ENCODE measurements at places on chromosomes 3 and 15.
A peak's percentile ranks its signal among the peaks of the same experiment; 100 is the strongest.

DNA sequence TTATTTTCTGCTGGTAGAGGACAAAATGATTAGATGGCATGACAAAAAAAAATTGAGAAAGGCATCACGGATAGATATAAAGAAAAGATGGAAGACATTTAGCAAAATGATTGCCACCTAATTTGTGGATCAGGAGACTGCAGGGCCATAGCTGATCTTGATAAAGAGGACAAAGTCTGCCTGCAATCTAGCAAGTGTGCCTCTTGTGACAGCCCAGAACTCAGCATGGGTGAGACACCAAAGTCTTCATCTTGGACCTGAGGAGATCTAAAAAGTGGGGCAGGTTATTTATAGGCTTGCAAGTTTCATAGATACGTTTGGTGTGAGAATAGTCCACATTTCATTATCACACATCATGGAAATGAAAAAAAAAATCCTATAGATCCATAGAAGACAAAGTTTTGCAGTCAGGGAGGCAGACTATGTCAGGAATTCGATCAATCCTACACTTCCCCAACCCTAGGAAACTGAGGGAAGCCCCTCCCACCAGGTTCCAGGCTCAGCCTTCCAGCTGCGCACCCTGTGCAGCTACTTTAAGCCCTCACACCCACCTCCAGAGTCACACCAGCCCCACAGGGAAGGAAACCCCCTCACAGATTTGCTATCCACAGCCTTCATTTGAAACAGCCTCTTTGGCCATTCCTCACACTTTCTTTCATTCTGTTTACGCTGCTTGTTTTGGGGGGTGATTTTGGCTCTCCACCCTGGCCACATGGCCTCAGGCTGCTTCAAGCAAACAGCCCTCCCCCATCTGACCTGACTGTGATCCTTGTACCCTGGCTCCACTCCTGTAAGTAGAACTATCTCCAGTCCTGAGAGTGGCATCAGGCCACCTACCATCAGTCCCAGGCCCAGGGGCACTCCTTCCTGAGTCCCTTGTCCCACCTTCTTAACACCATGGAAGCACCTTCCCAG is 28.1 kb upstream of the KLHL6 start:
- no peak for DNase-seq

GRCh38 chr3:149579161-149579560 is 78.7 kb downstream of the WWTR1 start:
- no peak for DNase-seq

- DNase-seq, result no peak
These were observed 574.5 kb upstream of the TBL1XR1 start for GRCh38 chr3:177771780-177772179.

DNA sequence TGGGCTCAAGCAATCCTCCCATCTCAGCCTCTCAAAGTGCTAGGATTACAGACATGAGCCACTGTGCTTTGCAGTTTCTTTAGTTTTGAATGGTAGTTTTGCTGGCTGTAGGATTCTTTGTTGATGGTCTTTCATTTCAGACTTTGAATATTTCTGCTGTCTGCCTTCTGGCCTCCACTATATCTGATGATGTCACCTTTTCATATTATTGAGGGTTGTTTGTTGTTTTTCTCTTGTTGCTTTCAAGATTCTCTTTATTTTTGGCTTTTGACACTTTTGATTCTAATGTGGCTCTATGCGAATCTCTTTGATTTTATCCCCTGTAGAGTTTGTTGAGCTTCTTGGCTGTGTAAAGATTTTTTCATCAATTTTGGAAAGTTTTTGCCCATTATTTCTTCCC is 79.0 kb upstream of the MANF start:
- DNase-seq, result no peak

GRCh38 chr3:179174898-179175297 is 26.7 kb downstream of the PIK3CA start:
- DNase-seq, result no peak

- DNase-seq, result no peak
These were observed 158.0 kb downstream of the RAB11A start for GRCh38 chr15:66027268-66027805.

GRCh38 chr3:66812136-66812535 is 186.0 kb upstream of the KBTBD8 start:
- no peak for DNase-seq

- no peak for DNase-seq
These were observed 219.3 kb upstream of the SLCO3A1 start for GRCh38 chr15:91634179-91634578.

DNA sequence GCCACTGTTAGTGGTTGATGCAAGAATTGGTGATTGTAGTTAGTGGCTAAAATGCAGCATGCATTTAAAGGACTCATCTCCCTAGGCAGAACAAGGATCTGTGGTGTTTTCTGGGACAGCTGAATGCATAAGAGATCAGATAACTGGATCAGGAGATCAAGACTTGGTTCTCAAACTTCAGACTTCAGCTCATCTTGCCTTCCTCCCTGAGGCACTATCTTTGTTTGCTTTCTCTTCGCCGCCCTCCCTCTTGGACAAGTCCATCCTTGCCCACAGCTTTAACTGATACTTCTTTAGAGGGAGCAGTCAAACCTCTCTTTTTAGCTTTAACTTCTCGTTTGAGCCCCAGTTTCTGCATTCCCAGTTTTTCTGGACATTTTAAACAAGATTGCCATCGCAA is 195.4 kb upstream of the TPRG1 start:
- DNase-seq, result no peak

GRCh38 chr3:143464850-143465249 is 345.3 kb downstream of the CHST2 start:
- no peak for DNase-seq

DNA sequence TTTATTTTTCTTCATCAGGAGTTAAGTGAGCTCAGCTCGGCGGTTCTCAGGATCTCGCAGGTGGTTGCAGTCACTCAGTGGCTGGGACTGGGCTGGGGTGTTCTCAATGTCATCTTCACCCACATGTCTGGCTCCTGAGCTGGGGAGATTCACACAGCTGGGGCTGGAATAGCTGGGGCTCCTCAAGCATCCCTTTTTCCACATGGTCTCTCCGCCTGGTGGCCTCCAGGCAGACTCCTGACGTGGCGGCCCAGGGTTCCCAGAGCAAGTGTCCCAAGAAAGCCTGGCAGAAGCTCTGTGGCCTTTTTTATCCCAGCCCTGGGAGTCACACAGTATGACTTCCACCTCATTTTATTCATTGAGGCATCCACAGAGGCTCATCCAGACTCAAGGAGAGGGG is 84.1 kb upstream of the ANKRD34C start:
- no peak for DNase-seq

GRCh38 chr3:90032980-90033641 is 925.7 kb downstream of the EPHA3 start:
- no peak for DNase-seq

GRCh38 chr15:69400850-69401249 is 13.3 kb upstream of the KIF23 start:
- DNase-seq, result no peak

GRCh38 chr3:98630416-98630815 is 37.0 kb upstream of the CPOX start:
- DNase-seq, result no peak

GRCh38 chr15:91407269-91407889 is 307.3 kb downstream of the SV2B start:
- no peak for DNase-seq

DNA sequence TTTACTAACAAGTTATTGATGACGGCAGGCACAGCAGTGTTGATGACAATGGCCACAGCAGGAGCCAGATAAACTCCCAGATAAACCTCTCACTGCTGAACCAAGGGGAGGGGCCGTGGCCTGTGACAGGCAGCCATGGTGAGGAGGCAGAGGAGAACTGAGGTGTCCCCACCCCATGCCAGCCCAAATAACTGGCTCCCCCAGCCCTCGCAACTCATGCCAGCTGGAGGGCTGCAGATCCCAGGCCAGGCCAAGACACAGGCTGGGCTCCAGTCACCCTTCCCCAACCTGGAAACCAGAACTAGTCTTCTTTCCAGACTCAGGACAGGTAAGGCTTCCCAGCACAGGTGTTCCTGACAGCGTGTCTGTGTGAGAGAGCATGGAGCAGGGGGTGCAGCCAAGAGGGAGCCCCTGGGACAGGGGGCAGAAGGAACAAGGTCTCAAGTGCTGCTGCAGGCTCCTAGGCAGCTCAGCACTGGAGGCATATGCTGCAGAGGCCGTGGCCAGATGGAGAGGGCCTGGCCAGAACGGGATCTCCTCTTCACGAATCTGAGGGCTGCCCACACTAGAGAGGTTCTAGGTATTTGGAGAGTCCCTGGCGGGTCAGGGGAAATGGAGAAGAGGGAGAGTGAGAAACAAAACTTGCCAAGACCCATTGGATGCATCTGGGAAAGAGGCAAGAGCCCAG is 15.9 kb downstream of the PLA2G4F start:
- no peak for DNase-seq

- no peak for DNase-seq
These were observed 7.5 kb downstream of the RNF111 start for GRCh38 chr15:58994906-58995453.

DNA sequence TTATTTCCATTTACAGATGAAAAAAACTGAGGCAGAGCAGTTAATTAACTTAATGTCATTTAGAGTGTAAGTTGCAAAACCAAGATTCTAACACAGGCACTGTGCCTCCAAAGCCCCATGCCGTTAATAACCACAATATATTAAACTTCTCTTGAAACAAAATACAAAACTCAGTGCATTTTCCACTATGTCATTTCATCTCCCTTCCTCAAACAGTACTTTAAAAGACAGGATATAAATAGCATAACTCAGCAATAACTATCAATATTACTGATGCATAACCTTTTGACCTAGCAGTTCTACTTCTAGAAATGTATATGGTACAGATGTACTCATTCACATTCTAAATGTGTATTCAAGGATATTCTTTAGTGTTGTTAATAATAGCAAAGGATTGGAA is 5.1 kb upstream of the TASOR start:
- no peak for DNase-seq

GRCh38 chr3:139131951-139132350 is 87.3 kb upstream of the PRR23C start:
- no peak for DNase-seq

- no peak for DNase-seq
These were observed 1.2 kb downstream of the CACNA2D2 start for GRCh38 chr3:50502225-50502583.

DNA sequence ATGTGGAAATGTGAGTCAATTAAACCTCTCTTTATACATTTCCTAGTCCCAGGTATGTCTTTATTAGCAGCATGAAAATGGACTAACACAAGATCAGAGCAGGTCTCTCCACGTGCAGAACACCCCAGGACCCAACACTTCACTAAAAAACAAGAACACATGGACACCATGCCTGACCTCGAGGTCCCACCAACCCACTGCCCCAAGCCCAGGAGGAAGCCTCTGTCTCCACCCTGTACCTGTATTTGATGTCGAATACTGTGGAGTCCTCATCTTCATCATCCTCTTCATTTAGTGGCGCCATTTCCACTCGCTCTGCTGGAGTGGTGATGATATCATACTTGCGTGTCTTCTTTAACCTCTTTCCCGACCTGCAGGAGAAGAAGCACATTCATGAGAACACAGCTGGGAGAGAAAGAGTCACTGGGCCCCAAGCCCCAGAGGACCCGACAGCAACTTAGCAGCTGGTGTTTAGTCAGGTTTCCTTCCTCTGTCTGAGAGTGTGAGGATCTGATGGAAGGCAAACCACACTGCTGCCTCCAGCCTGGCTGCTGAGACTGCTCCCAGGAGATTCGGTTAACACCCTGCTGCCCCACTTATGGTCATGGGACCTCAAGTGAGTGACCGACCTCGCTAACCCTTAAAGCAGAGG is 25.5 kb downstream of the FAM174B start:
- no peak for DNase-seq

GRCh38 chr3:138944929-138945708 is 1.8 kb downstream of the FOXL2 start:
- no peak for DNase-seq

DNA sequence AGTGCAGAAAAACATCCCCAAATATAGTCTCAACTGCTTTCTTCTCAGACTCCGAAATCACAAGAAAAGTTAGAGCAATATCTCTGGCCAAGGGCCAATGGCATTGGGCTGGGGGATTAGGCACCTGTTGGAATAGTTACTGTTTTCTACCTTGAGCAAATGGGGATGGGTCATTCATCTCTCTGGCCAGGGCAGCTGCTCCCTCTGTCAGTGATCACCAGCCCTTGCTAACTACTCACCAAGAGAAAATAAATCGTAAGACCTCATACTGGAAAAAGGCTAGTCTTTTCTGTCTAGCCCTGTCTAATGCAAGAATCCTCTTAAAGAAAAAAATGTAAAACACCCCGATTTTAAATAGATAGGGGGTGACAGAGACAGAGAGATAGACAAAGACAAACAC is 10.9 kb downstream of the CERS3 start:
- DNase-seq, result no peak

GRCh38 chr3:154981201-154981600 is 98.9 kb upstream of the MME start:
- no peak for DNase-seq

GRCh38 chr15:50519740-50520425 is 26.6 kb downstream of the USP50 start:
- no peak for DNase-seq

DNA sequence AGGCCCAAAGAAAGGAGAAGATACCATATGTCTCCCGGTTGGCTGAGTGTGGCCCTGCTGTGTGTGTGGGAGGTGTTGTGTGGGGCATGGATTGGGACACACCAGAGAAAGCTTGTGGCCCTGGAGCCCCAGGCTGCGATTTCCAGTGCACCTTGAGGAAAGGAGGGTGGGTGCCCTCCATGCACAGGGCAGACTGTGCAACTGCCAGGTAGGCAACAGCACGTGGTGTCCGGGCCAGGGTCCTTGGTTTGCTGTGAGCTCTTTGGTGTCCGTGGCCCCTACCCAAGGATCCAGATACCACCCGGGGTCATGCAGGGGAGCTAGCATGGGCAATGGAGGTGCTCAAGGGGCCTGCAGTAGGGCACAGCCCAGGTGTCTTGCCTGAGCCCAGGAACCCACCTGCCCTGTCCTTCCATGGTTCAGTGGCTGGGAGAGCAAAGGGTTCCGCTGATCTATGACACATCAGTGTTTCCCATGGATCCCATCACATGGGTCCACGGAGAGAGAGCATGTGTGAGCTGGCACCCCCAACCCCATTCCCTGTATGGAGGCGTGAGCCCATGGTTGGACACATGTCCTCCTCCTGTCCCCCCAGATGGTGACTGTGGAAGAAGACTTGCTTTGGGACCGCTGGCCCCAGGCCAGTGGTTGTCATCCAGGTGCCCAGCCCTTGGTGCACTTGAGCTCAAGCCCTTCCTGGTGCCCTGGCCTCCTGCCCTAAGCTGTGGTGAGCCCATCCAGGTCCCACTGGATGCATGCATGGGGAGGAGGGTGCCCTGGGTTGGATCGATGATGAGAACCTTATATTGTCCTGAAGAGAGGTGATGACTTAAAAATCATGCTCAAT is 223.4 kb downstream of the SNRPN start:
- DNase-seq, result peak; percentile 12

DNA sequence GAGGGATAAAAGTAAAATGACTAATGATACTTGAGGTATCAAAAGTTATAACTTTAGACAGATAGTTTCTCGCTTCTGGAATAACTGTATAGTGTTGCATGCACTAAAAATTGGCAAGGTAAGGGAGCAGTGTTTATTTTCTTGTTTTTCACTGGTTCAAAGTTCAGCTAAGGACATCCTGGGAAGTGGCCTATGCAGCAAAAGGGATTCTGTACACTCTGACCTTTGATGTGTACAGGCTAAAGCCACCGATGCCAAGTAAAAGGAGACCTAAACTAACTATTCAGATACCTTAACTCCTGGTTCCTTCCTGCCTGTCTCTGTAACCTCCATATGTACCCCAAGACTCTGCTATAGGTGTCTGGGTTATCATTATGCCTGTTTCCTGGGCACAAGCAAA is 1.7 kb downstream of the FBXO40 start:
- no peak for DNase-seq

Data from activated CD8-positive, alpha-beta memory T cell treated with anti-CD3 and anti-CD28 coated beads, Interleukin-2, amount 50 U/mL, for 4 hours (primary cell).